Upper lobe of right lung (tissue), 1 donor: ENCODE measurements at places on chromosomes 12 and 14. TPM values are rescaled to one million over a fixed set of nuclear protein-coding genes. Genes with fewer than 3 reads are reported as not detected.

Gene CBLN3
- 2.9 TPM for total RNA-seq

Gene MYF6
- total RNA-seq: not detected

Gene DENND5B
- total RNA-seq: 7.5 TPM

Gene ANHX
- not detected for total RNA-seq

Gene NPC2
- 849 TPM for total RNA-seq

Gene REC8
- total RNA-seq: 18.5 TPM

Gene ASCL1
- not detected for total RNA-seq
